ENCODE measurements at places on chromosomes 5 and 9.
A peak's percentile ranks its signal among the peaks of the same experiment; 100 is the strongest.

DNA sequence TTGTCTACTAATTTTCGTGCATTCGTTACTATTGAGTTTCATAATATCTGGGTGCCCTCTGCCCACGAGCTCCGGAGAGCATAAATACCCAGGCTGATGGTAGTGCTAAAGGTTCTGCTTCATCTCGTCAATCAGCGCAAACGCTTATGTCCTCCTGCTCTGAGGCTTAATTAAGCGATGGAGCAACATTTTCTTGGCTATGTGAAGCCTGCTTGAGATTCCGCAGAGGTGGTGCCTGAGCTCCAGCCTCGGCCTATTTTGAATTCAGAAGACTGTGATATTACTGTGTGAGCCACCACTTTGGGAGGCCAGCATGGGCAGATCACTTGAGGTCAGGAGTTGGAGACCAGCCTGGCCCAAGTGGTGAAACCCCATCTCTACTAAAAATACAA, 44.8 kb downstream of the ANXA2R start:
- DNase-seq: peak; percentile 44

GRCh38 chr5:41447650-41448510, 62.5 kb downstream of the PLCXD3 start:
- DNase-seq: no peak

DNA sequence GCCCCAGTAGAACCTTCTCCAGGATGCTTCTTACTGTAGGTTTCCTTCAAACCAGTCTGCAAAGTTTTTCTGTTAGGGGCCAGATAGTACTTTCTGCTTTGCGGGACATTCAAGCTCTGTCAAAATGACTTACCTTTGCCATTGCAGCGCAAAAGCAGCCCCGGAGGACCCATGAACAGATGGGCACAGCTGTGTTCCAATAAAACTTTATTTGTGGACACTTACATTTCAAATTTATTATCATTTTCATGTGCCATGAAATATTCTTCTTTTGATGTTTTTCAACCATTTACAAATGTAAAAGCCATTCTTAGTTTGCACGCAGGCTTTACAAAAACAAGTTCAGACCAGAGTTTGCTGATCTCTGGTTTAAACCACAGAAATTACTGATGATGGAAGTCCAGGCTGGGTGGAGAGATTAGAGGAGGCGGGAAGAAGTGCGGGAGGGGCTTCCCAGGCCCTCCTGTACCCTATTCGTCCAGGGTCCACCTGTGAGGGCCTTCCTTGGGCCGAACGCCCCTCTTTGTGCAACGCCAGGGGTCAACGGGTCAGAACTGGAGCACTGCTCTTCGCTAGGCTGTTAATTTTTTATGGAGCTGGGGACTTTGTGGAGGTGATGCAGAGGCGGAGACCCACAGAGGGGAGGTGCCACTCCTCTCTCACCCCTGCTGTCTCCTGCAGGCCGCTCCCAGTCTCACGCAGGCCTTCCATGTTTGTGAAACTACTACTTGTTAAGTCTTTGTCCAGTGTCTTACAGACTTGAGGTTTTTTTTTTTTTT, 7.6 kb upstream of the ASS1 start:
- DNase-seq: no peak

- peak; percentile 74 for DNase-seq
Observed at GRCh38 chr9:115264313-115264712, 146.4 kb upstream of the TNC start.

GRCh38 chr9:22392523-22392922, 54.1 kb upstream of the DMRTA1 start:
- no peak for DNase-seq

DNA sequence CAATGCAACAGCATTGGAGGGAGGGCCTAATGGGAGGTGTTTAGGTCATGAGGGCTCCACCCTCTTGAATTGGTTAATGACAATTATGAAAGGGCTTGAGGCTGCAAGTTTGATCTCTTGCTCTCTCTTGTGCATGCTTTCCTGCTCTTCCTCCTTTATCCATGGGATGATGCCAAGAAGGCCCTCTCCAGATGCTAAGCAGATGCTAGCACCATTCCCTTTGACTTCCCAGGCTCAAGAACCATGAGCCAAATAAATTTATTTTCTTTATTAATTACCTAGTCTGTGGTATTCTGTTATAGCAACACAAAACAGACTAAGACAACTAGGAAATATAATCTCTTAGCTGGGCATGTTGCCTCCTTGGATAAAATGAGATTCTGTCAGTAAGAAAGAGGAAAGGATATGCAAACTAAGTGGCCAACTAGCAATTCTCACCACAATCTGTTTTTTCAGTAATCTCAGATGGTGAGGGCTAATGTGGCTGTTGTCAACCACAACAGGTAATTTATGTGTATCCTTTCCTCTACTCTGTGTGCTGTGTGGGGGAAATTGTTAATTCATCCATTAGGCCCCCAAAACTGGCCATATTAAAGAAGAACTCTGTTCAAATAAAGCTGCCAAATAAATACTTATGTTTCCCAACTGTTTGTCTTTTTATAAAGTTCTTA, 269.1 kb upstream of the CD180 start:
- DNase-seq: peak; percentile 23

DNA sequence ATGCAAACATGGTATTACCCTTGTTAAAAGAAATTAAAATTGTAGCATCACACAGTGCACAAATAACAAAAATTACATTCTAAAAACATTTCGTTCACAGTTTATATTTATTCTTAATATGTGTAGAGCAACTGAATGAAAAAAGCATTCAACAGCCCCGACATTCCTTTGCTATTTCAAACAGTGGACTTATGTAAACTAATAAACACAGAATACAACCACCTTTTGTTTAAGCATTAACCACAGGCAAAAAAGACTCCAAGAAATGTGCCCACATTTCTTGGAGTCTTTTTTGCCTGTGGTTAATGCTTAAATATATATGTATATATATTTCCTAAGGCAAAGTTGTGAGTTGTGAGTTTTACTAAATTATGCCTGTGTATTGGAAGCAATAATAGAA, 532.5 kb upstream of the DAP start:
- no peak for DNase-seq

GRCh38 chr5:116084287-116084691, 536 bp upstream of the COMMD10 start:
- DNase-seq: peak; percentile 37

DNA sequence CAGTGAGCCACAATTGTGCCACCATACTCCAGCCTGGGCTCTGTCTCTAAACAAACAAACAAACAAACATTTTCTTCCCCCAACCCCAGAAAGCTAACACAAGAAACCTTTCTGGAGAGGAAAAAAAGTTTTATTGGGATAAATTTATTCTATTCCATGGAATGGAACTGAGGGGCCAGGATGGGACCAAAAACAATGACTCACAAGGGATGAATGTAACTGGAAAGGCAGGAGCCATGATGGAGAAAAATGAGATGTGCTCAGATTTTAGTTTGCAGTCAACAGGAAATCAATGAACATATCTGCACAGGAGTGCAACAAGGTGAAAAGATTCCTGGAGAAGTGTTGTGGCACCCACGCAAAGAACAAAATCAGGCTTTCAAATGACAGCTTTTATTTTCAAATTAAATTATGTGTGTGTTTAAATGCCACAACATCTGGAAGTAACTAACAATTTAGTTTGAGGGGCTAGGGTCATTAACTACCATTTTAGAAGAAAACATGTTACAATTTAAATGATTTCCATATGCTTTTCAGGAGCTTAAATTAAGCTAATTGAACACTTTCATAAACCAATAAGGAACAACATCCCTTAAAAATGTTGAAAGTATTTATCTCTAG, 208.6 kb downstream of the TSSK1B start:
- no peak for DNase-seq

DNA sequence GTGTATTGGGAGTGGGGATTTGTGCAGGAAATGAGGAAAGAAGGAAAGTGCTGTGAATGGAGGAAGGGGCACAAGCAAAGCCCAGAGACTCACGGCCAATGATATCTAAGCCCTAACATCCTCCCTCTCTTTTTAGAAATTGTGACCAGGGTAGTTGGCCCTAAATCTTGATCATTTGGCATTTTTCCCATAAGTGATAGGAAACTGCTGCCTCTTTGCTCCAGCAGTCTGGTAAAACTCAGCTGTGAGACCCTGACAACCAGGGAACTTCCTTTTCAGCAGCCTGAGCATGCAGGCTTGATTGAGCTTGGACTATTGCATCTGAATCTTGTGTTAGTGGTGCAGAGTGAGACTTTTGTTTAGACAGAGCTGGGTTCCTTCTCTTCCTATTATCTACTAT, 9.6 kb upstream of the ADRB2 start:
- no peak for DNase-seq

DNA sequence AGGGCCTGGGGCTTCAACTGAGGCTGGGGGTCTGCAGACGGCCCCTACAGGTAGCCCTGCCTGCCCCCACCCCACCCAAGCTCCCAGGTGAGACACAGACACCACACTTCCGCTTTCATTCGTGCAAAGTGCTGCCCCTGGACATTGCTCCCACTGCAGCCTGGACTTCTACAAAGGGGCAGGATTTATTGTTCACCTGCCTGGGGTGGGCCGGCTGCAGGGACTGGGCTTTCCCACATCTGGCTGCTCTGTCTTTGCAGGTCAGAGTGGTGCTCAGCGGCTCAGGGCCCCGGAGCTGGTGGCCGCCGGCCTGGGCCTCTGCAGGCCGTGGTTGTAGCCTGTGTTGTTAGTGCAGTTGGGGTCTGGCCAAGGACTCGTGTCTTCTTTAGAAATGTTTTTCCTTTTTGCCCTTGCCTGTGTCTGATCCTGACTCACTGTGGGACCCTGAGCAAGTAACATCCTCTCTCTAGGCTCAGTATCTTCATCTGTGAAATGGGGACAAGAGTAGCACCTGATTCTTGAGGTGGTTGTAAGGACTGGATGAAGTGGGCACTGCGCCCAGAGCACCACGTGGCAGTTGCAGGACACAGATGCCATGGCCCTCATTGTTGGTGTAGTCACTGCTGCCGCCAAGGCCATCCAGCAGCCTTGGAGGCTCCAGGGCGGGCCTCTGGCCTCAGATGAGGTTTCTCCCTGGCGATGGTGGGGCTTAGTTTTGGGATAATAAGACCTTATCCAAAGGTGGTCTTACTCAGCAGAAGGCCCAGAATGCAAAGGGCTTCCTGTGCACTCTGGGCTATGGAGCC, 143.9 kb downstream of the CACNA1B start:
- DNase-seq: no peak

DNA sequence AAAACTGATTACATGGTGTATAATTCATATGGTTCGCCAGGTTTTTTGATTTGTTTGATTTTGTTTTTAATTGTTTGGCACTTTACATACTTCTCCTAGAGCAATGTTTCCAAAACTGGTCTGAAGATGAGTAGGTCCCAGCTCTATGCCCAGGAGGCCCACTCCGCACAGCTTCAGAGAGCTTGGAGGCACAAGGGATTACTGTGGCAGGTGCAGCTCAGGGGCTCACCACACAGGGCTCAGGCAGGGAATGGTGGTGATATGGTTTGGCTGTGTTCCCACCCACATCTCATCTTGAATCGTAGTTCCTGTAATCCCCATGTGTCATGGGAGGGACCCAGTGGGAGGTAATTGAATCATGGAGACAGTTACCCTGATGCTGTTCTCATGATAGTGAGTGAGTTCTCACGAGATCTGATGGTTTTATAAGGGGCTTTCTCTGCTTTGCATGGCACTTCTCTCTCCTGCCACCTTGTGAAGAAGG, 296.6 kb downstream of the MED10 start:
- no peak for DNase-seq

DNA sequence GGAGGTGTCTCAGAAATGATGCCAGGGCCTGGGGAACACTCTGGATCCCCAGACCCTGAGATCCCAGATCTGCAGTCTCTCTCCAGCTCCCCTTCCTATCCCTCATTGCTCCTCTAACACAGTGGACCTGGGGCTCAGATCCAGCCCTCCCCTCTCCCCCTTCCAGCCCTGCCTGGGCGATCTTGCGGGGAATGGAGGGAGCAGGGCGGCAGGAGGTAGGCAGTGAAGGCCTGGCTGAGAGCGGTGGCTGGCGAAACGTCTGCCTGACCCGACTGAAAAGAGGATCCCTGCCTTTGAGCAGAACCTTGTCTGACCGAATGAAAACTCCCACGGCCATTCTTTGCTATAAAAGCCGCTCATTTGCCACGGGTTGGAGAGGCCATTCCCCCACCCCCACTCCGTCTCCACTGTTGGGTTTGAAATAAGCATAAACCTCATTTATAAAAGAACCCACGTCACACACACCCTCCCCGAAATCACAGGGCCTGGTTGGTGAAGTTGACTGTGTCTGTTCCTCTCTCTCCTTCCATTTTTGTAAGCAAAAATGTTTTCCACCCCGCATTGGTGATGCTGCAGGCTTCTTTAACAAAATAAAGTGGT, 8.8 kb downstream of the MSX2 start:
- DNase-seq: no peak

GRCh38 chr9:135023088-135023785, 64.2 kb upstream of the OLFM1 start:
- peak; percentile 3 for DNase-seq

- DNase-seq: peak; percentile 9
Observed at GRCh38 chr9:1939926-1940368, 75.2 kb upstream of the SMARCA2 start.

GRCh38 chr5:149254506-149254905, 17.2 kb upstream of the AFAP1L1 start:
- peak; percentile 69 for DNase-seq

DNA sequence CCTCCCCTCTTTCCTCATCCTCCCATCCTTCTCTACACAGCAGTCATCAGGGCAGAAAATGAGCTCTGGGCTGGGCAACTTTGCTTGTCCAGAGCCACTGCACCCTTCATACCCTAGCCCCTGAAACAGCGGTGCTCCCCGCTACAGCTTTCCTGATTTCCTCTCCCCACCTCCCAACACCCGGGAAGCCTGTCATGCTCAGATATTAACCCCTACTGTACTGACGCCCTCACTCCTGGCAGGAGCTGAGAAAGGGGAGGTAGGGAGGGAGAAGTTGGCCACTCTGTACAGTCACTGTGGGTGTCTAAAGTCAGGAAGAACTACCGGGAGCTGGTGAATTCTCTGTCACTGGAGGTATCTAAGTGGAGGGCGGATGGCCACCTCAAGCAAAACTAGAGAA, 782 bp downstream of the CAMK2A start:
- DNase-seq: no peak

DNA sequence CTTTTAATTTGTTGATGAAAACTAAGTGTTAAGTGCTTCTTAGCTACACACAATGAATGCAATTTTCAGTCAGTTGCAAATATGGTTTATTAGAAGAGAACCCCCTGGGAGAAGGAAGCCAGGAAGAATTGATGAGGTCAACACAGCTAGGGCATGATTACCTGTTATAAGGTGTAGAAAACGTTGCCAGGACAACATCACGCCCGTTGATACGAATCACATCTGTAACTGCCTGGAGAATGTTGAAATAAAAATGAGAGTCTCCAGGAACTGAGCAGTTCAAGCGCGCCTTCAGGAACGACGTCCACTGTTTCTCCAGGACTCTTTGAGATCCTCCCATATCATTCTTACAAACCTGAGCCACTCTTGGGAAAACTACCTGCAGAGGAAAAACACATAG, 88.0 kb downstream of the SEMA6A start:
- DNase-seq: no peak
